ENCODE measurements at places on chromosomes 13 and 19. TPM values are rescaled to one million over a fixed set of nuclear protein-coding genes. Genes with fewer than 3 reads are reported as not detected.

DNA sequence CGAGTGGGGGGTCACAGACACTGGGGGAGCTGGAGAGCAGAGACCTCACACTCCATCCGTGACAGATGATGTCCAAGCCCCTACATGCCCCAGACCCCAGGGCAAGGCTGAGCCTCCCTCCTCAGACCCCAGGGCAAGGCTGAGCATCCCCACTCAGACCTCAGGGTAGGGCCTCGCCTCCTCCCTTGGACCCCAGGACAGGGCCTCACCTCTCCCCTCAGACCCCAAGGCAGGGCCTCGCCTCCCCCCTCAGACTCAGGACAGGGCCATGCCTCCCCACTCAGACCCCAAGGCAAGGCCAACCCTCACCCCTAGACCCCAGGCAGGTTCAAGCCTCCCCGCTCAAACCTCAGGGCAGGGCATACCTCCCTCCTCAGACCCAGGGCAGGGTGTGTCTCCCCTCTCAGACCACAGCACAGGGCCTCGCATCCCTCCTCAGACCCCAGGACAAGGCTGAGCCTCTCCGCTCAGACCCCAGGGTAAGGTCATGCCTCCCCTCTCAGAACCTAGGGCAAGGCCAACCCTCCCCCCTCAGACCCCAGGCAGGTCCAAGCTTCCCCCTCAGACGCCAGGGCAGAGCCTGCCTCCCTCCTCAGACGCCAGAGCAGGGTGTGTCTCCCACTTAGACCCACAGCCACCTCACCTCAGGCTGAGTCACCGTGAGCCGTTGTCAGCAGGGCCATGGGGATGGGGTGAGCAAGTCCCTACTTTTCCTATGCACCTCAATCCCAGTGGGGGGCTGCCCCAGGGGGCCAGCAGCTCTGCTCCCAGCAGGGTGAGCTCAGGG is 1.7 kb upstream of the S1PR4 start:
- DNase-seq: peak; percentile 77

DNA sequence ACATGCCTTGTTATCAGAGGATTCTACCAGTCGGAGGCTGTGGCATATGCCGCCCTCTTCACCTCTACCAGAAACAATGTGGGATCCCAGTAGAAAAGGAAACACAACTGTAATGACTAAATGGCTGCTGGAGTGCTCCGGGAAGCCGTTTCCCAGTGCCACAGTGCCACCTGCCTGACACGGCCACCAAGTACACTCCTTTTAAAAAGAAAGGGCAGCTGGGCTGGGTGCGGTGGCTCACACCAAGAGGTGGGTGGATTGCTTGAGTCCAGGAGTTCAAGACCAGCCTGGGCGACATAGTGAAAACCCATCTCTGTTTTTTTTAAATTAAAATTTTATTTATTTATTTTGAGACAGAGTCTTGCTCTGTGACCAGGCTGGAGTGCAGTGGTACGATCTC is 67.3 kb downstream of the TRPM4 start:
- DNase-seq: peak; percentile 60

DNA sequence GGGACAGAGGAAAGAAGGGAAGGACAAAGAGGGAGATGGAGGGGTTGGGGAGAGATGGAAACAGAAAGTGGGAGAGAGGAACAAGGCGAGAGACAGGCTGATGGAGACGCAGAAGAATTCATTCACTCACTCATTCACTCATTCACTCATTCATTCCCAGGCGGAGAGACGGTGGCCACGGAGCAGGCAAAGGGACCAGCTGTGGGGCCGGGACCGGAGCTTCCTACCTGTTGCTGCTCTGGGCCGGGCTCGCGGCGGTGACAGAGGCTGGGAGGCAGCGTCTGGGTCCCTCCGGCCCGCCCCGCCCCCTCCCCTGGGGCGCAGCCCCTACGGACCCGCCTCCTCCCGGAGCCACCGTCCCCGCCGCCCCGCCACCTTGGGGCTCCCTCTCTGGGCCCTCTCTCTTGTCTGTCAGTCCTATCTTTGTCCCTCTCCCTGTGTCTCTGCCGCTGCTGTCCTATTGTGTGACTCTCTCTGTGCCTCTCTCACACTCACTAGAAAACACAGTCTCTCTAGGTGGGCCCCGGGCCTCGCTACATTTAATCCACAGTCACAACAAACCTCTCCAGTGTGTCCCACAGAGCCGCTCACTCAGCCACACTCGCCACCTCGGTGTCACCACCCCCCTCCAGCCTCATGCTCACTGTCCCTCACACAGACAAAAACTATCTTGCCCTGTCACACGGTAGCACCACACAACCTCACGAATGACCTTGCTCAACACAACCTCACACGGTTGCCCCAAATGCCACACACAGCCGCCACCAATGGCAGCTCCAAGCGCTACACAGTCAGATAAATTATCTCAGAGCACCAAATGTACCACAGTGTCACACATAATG is at the start of gene GNG8:
GNG8 (minus strand) TSS at position 283 of the 842 bp plus-strand sequence. CDS start 1,520 bp downstream, outside the sequence.
- DNase-seq: no peak

The ZNF575 gene
- total RNA-seq: 3.4 TPM

The METTL21C gene
- not detected for total RNA-seq

The ZNF536 gene
- 2.8 TPM for total RNA-seq

The ADGRE1 gene
- 0.48 TPM for total RNA-seq

Measured in posterior vena cava (tissue), 2 donors.